Esophagus squamous epithelium (tissue), 5 donors: ENCODE measurements at places on chromosomes 11 and 22.

GRCh38 chr11:113082341-113082955 lies 121.2 kb downstream of the NCAM1 start:
- no peak for DNase-seq

DNA sequence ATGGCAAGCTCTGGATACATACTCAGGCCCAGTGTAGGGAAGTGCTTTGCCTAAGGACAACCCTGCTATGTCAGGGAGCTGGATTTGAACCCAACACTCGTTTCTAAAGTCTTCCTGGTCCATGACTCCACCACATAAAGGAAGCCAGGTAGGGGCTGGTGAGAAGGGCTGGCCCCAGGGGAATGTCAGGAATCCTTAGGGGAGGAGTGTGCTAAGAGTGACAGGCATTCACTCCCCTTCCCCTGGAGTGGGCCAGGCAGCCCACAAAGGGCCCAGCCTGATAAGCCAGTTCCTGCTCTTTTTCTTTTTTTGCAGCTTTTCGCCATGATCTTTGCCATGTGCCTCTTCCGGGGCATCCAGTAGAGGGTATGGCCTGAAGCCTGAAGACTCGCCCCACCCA lies 21.9 kb downstream of the TP53I11 start:
- DNase-seq: no peak

DNA sequence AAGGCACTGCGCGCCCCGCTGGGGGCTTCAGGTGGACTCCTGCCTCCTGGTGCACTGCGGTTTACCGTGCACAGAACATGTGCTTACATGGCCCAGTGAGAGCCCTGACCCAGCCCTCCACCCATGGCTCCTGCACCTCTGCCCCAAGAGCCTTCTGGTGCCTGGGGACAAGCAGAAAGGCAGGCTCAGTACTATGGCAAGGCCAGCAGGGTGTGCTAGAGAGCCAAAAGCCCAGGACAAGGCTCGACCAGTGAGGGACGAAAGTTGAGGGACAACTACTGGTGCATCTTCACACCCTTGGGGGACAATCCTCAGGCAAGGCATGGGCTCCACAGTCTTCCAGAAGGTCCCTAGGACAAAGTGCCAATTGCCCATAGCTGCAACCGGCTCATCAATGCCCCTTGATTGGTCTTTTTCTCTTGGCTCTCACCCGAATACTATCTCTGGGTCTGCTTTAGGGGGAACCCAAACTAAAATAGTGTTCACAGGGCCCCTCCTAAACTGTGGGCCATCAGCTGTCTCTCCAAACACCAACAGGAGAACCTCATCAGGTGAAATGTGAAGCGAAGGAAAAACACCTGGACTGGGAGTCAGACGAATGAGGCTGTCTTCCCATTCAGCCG lies 13.5 kb downstream of the PGA5 start:
- no peak for DNase-seq

DNA sequence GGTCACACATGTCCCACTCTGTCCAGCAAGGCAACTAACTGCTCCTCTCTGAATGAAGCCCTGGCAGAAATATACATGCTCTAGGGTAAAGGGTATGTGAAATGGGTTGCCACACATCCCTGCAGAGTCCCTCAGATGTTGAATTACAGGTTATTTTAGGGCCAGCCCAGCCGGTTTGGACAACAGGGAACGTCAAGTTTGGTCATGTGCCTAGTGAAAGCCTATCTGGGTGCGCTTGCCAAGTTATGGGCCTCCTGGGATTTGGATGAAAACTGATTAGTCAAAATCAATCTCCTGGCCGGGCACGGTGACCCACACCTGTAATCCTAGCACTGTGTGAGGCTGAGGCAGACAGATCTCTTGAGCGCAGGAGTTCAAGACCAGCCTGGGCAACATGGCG lies 10.4 kb downstream of the AP1B1 start:
- no peak for DNase-seq

DNA sequence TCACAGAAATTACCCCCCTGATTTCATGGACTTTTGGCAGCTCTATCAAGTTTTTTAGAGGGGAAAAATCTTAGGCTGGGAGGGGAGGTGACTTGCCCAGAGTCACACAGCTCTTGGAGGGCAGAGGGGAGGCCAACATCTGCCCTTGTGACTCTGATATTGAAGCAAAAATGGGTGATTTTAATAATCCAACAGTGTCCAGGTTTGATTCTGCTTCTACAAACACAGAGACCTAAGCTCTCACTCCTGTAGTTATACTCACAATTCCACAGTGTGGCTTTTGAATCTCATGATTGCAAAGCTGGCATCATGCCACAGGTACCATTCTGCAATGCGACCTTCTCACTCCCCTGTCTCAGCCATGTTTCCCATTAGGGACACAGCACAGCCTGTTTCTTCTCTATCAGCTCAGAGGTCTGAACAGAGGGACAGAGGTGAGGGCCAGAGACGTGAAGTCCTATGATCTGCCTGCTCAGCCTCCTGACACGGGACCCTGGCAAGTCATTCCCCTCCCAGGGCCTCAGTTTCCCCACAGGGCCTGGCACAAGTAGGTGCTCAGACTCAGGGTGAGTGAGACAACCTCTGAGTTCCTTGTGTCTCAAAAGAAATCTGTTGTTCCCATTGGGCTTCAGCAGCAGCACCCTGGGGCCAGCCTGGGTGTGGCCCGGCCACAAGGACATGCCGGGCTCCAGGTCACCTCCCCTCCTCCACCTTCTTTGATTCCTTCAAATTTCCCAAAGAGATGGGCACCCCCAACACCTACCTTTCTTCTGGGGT lies 766 bp downstream of the APOL2 start:
- no peak for DNase-seq

DNA sequence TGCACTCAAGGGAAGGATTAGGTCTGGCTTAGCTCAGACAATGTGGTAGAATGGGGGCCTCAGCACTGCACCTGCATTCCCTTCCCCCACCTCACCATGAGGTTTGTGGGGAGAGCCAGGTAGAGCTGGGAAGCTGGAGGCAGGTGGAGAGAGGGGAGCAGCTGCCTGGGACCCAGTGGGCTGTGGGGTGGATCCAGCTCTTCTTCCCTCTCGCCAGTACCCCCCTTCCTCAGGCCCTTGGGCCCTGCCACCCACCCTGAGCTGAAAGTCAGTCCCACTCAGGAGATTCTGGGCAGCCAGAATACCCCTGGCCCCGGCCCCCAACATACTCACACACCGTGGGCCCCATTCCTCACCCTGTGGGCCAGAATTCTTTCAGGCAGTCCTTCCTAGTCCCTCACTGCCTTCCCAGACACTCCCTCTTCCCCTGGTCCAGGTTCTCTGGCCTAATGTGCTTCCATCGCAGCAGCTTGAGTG lies 3.1 kb upstream of the POLD4 start:
- no peak for DNase-seq

- no peak for DNase-seq
These were observed 62.7 kb downstream of the ISX start for GRCh38 chr22:35128637-35129036.

DNA sequence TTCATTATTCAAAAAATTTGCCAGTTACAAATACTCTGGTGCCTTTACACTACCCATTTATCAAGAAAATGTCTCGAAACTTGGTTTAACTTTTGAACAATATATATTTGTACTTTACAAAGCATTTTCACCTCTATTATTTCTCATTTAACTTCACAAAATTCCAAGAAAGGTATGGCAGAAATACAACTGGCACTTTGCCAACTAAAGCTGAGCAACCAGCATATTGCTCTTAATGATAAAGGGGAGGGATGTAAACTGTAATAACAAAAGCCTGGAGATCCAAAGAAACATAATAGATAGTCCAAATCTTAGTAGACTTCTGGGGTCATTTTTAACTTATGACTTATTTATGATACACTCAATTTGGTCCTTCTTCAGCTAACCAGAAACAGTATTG lies 7.7 kb downstream of the PITPNB start:
- no peak for DNase-seq

DNA sequence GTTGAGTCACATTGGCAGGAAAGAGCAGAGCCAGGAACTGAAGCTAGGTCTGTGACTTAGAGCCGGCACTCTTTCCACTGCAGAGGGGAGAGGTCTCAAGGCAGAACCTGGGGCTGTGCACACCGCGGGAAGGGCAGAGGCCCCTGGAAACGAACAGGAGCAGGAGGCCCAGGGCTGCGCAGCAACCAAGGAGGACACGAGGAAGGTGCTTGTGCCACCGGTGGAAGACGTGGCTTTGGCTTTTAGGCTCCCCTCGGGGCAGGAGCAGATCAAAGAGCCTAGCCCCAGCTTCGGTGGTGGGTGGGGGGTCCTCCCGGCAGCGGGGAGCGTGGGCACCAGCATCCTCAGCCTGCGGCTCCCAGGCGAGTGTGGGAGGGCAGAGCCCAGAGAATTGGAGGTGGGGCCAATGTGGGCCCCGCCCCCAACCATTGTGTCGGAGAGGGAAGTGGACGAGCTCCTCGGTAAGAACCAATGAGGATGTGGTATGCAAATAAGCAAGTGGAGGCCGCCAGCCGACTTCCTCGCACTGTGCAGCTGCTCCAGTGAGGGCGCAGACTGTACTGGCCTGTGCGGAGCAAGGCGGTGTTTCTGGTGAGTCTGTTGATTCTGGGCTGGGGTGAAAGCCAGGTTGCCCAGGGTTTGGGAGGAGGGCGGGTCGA lies at the start of gene CCDC116:
CCDC116 (plus strand) TSS at position 524 of the 659 bp plus-strand sequence. CDS start 422 bp downstream, outside the sequence.
- DNase-seq: no peak

- DNase-seq: no peak
These were observed 15.8 kb downstream of the EPS8L2 start for GRCh38 chr11:721741-722345.

DNA sequence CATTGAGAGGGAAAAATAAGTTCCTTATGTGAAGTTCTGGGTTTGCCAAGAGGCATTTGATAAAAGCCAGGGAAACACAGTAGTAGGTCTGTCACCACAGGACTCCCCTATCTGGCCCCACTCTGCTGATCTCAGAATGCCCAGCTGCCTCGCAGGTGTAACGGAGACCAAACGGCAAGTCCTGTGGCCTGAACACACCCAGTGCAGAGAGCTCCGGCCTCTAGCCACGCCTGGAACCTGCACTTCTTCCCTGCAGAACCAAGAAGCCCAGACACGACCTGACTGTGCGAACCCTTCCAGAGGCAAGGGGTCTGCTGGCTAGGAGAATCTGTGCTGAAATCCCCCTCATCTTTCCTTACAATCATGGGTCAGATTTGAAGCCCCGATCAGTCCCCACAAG lies 432.8 kb upstream of the B3GAT1 start:
- DNase-seq: no peak

DNA sequence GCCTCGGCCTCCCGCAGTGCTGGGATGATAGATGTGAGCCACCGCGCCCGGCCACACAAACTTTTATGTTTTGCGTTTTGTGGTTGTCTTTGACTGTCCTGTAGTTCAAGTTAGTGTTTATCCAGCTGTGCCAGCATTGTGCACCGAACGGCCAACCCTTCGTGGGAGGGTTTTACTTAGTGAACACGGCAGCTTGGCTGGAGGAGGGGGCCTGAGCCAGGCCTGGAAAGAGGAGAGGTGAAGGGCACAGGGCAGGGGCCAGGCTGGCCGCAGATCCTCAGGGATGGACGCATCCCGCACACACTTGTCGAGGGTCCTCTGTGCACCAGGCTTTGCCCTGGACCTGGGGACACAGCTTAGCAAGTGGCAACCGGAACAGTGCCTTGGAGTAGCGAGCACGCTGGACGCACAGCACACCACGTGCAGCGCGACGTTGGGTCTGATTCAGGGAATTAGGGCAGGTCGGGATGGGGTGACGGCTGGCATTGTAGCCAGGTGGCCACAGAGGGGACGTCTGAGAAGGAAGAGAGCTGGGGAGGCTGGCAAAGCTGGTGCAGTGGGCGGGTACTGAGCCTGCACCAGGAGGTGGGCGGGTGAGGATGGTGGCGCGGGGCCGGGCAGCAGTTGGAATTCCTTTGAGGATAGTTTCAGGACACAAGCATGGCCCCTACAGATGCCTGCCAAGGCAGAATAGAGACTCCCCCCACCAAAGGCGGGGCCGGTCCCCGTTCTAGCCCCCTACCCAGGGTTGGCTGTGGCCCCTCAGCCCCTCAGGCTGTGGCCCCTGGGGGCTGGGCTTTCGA lies 13.4 kb downstream of the EPS8L2 start:
- DNase-seq: no peak

DNA sequence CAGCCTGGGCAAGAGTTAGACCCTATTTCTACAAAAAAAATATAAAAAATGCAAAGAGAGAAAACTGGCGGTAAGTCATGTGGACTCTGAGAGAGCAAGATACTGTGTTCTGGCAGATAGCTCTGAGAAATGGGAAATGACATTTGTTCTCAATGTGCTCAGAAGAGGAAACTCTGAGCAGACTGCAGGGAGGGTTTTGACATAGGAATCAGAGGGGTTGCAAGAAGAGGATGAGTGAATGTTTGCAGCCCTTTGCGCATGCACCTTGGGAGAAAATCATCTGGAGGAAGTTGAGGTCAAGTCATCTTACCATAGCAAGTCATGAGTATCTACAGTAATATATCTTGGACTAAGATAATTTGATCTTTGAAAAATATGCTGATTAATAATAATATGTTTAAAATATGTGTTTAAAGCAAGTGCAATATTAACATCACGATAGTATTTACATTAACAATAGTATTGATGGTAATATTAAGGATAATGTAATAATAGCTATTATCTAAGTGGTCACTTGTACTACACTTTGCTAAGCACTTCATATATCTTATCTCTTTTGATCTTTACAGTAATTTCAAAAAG lies 2.6 kb downstream of the ACER3 start:
- DNase-seq: no peak

- DNase-seq: no peak
These were observed 5.8 kb downstream of the SSH3 start for GRCh38 chr11:67309166-67309565.

- DNase-seq: no peak
These were observed 9.3 kb upstream of the CEP295 start for GRCh38 chr11:93652161-93652597.

DNA sequence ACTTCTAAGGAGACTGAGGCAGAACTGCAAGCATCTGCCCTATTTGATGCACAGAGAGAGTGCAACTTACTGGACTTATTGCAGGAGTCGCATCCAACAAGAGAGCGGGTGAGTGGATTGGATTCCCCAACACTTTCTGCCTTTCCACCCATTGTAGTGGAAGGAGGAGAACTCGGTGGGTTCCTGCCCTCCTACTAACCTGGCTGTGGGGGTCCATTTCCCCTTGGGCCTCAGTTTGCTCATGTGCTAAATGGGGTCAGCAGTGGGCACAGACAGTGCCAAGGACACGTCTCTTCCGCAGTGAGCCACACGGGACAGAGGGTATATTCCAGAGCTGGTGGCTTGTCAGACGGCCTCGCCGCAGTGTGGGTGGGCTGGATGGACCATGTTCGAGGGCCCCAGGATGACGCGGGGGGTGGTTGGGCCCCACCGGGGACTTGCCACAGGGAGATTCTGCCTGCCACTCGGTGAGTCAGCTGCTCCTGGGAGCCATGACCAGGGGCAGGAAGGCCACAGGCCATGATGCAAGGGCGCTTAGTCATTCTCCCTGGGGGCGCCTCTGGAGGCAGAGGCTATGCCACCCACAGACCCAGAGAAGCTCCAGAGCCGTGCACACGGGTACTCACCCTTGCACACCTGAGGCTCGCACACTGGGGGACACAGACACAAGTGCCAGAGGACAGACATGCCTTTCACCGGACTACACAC lies 8.2 kb downstream of the ALX4 start:
- DNase-seq: no peak
